ENCODE measurements at places on chromosomes 16 and 17. TPM values are rescaled to one million over a fixed set of nuclear protein-coding genes. Genes with fewer than 3 reads are reported as not detected.

Gene AXIN2
- 63.6 TPM for total RNA-seq

Gene VMO1
- total RNA-seq, result 5.6 TPM

DNA sequence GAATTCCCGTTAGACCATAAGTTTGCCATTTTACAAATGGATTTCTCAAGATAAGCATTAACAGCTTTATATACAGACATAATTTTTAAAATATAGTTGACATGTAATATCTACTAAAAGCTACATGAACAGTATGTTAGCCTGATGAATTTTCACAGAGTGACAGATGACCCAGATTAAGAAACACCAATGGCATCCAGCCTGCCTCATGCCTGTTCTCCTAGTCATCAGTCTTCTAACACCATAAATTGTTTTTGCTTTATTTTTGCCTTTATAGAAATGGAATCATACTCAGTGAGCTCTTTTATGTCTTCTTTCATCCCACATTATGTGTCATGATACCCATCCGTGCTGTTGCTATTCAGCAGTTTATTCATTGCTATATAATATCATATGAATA, 80.0 kb downstream of the ATF7IP2 start:
- no peak overlapping the region for H3K4me3 ChIP-seq
- H3K27me3 ChIP-seq, result no peaks in the 10 kb centered on the region
- DNase-seq, result no peak
- no peak overlapping the region for H3K27ac ChIP-seq
- H3K36me3 ChIP-seq, result peaks cover 11% of the 10 kb centered on the region

DNA sequence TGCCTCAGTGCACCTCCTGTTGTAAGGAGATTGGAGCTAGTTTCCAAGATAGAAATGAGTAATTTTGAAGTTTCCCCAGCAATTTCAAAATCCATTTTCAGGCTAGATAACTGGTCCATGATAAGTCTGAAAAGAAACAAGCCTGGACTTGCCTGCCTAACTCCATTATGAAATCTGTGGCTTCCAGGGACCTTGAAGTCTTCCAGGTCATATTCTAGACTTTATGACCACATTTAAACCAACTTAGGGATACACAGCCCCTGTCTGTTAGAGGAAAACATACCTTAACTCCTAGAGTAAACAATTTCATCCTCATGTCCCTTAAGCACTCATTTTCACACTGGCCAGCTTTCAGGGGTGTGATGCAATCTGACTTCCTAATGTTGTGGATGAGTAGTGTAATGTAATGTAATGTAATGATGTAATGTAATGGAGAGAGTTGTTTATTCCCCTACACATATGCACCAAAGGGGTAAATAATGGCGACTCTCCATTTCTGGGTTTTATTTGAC, 96.7 kb upstream of the FAM20A start:
- no peaks in the 10 kb centered on the region for H3K36me3 ChIP-seq
- no peaks in the 10 kb centered on the region for H3K27me3 ChIP-seq
- H3K4me3 ChIP-seq, result no peak overlapping the region
- no peak overlapping the region for H3K27ac ChIP-seq
- DNase-seq, result no peak

GRCh38 chr17:13792314-13792713, 190.6 kb upstream of the HS3ST3A1 start:
- no peaks in the 10 kb centered on the region for H3K4me1 ChIP-seq
- no peak overlapping the region for H3K27ac ChIP-seq
- DNase-seq, result no peak
- no peaks in the 10 kb centered on the region for H3K36me3 ChIP-seq
- no peak overlapping the region for H3K4me3 ChIP-seq

DNA sequence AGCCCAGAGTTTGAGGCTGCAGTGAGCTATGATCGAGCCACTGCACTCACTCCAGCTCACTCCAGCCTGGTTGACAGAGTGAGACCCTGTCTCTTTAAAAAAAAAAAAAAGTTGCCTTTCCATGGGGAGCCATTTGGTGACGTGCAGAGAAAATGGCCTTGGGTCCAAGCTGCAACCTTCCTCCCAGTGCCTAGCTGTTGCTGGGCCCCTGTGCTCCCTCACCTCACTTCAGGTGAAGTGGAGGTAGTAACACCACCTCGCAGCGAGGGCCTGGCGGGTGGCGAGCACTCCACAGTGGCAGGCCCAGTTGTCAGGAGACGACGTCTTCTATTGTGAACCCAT, 17.4 kb downstream of the SYT17 start:
- H3K27ac ChIP-seq, result peak overlapping the region; percentile 84
- no peaks in the 10 kb centered on the region for H3K36me3 ChIP-seq
- no peak overlapping the region for H3K4me3 ChIP-seq
- no peak for DNase-seq
- H3K27me3 ChIP-seq, result no peaks in the 10 kb centered on the region
